Neural crest cell (in vitro differentiated cells): ENCODE measurements at places on chromosomes 1 and 21.

DNA sequence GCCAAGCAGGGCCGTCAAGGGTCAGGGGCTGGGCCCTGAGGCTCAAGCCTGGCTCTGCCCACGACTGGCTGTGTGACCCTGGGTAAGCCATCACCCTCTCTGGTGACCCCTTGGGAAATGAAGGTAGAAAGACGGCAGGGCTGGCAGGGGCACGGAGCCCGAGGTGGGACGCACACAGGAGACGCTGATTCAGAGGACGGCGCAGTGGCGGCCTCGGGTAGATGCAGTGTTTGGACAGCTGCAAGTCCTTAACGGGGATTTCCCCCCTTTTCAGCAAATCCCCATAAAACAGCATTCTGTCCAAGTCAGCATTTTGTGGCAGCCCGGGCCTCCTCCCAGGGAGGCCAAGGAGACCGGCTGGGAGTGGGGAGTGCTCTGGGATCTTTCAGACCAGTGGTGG is 16.7 kb downstream of the COL8A2 start:
- DNase-seq, result no peak

- no peak for DNase-seq
Measured at GRCh38 chr1:182713939-182714338, 29.6 kb upstream of the RGS8 start.

DNA sequence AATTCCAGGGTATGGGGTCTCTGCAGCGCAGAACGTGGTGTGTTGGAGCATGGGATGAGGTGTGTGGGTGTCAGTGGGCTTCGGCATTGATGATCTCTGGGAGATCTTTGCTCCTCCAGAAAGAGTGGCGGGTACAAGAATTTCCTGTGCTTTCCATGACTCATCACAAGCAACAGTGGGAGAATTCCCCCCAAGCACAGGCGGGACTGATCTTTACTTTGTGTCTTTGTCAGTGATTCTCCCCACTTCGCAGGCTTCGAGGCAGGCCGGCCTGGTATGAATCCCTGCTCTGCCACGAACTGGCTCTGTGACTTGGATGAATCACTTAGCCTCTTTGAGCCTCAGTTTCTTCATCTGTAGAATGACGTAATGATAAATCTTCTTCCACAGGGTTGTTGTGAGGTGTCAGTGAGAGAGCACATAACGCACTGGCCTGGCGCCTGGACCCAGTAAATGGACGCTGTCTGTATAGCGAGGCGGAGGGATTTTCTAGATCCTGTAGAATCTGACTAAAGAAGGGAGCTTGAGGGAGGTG is 2.0 kb downstream of the OPRD1 start:
- DNase-seq, result no peak

GRCh38 chr1:79588719-79589118 is 582.2 kb upstream of the ADGRL4 start:
- DNase-seq, result no peak

DNA sequence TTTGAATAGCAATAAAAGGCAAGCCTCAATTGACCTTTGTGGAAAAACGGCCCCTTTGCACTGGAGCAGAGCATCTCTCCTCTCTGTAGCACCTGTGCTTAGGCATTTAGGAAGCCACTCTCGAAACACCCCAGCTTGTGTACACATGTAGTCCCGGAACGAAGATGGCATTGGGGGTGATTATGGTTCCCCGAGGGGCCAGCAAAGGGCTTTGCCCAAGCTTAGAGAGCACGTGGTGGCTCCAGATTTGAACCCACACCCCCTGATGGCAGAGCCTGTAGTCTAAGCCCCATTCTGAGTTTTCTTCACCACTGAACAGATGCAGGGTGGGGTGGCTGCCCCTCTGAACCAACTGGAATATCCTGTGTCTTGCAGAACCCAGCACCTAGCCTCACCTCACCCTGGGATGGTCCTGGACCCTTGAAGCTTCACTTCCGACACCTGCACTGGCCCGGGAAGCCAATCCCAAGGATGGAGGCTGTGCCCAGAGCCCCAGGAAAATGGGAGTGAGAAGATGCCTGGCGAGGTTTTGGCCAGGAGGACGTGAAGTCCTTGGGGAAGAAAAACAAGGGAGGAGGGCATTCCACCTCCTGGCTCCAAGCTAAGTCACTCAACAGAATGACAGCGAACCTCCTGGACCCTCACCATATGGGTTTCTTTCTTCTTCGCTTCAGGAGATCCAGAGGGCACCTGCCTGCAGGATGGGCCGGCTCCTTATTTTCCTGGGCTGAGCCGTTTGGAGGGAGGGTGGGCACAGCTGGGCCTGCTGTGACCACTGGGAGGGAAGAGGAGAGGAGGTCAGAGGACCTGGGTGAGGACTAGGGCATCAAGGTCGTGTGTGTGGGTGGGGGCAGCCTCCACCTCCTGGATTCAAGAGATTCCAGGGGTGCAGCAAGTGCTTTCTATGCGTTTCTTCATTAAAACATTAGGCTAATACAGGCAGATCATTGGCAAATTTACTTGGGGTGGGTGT is 37.7 kb downstream of the IGFN1 start:
- no peak for DNase-seq

GRCh38 chr1:74517599-74518051 is 5.2 kb upstream of the LRRC53 start:
- DNase-seq, result no peak

GRCh38 chr1:35390600-35391494 is 122.3 kb downstream of the ZMYM4 start:
- DNase-seq, result no peak

GRCh38 chr1:159827549-159827948 is 876 bp downstream of the SLAMF8 start:
- DNase-seq, result no peak

DNA sequence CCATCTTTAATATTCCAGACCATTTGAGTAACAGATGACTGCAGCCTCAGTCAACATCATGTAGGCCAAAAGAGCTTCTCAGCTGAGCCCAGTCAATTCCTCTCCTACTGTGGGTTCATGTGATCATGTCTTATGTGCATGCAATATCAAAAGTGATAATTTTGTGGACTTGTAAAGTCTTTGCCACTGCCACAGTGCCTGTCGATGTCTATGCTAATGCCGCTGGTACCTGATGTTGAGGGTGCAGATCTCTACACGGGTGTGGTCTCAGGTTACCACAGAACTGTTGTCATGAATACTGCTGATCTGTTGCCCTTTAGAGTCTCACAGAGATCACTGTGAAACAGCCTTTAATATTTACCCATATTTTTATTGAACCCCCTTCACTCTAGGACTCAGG is 11.3 kb upstream of the C1orf141 start:
- DNase-seq, result no peak

DNA sequence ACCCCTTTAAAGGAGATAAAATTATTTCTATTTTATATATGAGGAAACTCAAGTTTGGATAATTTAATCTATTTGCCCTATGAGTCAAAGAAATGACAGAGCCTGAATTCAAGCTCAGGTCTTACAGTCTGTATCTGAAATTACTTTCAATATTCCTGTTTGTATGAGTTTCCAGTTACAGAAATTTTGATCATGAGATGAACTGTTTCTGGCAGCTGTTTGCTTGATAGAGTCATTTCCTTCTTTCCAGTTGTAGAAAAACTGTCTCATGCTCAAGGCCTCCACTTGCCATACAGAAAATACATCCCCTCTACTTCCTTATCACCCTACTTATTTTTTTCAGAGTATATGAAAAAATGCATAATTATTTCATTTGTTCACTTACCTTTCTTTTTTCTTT is 87.6 kb downstream of the PTPRC start:
- no peak for DNase-seq

DNA sequence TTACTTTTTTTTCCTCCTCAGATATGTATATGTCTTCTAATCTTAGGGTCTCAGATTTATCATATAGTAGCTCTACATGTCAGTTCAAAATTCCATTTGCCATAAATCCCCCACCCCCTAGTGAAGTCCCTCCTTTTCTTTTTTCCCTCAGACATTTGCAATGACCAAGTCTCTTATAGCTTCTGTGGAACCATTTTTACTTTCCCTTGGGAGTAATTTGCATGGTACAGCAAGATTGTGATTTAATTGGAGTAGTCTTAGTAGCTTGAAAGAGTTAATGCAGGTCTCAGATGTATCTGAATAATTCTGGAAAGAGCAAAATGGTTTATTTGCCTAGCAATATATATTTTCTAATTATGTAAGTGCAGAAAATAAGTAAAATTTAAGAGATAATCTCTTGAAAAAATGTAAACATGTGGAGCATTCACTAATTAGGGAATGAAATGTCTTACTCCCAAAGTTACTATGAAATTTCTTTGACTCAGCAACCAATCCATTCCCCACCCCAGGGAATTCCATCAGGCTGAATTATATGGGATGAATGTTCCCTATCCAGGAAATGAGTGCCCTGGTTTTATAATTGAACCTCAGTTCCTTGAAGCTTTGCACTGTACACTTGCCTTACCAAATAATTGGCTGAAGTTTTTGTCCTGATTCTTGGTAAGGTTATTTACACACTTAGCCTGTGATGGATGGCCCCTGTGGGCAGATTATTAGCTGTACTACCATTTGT is 267.0 kb downstream of the DNM3 start:
- DNase-seq, result no peak

DNA sequence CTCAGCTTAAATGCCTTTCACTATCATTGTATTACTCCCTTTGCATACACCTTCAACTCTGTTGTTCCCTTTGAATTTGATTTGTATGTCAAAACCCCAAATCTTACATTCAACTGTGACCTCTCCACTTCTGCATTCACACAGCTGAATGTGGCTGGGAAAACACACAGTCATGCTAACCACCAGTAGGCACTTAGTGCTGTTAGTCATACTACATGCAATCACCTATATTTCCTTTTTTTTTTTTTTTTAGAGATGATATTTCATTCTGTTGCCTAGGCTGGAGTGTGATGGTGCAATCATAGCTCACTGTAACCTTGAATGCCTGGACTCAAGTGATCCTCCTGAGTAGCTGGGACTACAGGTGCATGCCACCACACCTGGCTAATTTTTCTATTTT is 16.2 kb downstream of the BTBD8 start:
- DNase-seq, result no peak

DNA sequence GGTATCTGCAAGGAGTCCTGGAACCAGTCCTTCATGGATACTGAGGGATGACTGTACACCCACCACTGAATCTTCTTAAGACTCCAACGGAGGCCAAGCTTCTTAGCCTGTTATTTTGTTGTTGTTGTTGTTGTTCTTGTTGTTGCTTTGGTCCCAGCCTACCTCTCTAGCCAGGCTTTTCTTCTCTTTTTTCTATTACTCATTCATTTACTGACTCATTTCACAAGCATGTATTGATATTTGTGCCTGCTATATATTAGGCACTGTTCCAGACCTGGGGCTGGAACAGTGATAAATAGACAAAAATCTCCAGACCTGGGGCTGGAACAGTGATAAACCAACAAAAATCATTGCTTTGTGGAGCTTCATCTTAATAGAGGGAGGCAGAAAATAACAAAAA is 20.4 kb downstream of the CENPF start:
- DNase-seq, result no peak

DNA sequence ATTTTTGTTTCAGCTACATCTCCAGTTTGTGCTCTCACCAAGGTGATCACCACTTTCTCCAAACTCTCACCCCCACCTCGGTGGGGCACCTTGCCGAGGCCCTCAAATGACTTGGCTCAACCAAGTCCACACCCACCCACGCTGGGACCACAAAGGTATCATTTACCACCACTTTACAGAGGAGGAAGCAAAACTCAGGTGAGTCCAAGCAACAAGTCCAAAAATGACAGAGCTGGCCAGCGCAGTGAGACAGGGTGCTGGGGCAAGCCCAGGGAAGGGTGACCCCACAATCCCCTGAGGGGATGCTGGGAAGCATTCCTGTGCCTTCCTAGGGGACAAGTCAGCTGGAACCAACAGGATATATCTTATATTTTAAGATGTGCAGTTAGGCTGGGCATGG is 24.7 kb downstream of the SSBP3 start:
- DNase-seq, result no peak

- DNase-seq, result no peak
Measured at GRCh38 chr1:154896771-154897286, 26.7 kb upstream of the KCNN3 start.

DNA sequence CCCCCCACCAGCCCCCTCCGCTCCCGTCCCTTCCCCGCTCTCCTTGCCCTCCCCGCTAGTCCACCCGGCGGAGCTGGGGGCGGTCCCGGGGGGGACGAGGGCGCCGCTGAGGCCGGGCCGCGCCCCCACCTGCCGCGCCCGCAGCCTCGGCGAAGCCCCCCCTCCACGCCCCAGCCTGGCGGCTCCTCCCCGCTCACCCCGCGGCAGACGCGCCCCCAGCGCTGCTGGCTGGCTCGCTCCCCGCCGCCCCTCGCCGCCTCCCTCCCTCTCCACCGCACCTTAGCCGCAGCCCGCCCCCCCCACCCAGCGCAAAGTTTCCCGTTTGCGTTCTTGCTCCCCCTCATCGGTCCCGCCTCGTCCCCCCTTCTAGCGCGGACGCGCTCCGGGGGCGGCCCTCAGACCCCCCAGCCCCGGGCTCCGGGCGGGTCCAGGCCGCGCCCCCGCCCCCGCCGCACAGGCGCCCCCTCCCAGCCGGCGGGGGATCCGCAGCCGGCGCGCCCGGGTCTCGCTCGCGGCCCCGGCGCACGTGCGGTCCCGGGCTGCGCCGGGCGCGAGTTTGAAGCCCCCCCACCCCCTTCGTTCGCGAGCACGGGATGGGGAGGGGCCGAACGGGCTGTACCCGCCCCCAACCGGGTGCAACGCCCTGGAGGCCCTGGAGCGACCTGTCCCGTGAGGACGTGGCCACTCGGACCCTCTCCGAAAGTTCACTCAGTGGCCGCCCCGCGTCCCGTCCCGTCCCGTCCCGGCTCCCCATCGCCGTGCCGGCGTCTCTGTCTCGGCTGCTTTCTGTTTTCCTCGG is 623 bp downstream of the PTPRF start:
- peak; percentile 28 for DNase-seq

- no peak for DNase-seq
Measured at GRCh38 chr1:98991127-98992012, 13.3 kb downstream of the PLPPR5 start.

DNA sequence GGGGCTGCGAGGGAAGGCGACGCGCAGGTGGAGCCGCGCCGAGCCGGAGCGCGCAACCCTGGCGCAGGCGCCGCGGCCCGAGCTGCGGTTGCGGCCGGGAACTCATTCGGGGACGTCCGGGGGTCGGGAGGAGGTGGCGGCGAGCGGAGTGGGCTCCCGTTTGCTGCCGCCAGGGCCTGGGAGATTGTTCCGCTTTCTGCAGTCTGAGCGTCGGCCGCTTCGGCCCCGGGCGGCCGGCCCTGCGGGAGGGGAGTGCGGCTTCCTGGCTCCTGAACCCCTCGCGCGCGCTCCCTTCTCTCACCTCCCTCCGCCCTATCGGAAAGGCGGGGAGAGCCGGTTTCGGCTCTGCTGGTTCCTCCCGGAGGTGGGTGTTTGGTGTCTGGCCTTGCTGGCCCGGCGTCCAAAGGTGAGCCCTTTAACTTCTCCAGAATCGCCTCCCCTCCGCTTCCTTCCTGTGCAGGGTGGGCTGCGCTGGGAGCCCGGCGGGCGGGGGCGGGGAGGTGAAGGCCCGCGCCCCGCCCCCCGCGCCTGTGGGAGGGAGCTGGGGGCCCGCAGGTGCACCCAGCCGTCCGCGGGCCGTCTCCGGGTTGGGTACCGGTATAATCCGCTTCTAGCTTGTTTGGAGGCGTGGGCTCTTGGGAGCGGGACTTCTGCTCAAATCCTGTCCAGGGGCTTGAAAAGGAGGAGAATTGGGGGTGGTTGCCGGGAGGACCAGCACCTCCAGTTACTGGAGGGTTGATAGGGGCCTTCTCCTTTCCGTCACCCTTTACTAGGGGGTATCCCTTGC is 683 bp downstream of the LRRC8D start:
- peak; percentile 26 for DNase-seq
